Pancreas (tissue), 10 donors: ENCODE measurements at places on chromosomes 2 and 18.
A peak's percentile ranks its signal among the peaks of the same experiment; 100 is the strongest.

DNA sequence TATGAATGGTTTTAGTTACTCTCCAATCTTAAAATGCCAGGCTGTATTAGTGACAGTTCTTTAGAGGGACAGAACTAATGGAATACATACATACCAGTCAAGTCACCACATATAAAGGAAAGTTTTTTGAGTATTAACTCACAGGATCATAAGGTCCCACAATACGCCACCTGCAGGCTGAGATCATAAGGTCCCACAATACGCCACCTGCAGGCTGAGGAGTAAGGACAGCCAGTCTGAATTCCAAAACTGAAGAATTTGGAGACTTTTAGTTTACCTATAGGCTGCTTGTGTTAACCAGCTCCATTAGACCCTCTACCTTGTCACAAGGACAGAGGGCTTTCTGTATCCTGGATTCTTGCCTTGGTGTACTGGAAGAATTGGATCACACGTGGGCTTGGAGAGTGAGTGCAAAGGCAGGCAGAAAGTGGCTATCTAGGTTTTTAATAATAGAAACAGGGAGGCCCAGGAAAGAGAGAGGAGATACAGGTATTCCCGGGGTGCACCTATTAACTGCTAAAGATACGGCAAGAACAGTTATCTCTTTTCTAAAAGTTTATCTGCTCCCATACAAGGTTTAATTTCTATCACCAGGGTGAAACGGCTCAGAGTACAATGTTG, 234.9 kb upstream of the CYRIA start:
- peak; percentile 23 for DNase-seq

DNA sequence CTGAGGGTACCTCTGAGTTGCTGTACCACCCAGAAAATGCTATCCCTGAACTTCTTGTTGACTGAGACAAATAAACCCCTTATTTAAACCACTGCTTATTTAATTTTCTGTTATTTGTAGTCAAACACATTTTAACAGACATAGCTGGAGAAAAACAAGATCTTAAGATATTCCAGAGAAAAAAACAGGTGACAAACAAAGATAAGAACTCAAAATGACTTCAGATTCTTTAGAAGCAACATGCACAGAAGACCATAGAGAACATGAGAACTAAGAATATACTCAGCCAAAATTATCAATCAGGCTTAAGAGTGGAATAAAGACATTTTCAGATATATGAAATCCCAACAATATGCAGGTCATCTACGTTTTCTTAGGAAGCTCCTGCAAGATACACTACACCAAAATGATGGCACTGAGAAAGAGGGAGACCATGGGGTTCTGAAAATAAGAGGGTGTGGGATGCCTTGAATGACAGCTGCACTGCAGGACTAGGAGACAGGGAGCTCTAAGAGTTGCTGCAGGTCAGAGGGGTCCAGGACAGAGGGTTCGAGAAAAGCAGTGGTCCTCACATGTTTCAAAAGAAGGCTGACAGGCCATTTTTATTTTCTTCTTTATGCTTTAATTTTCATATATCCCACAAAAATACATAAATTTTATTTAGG, 38.4 kb downstream of the ADAM17 start:
- no peak for DNase-seq

DNA sequence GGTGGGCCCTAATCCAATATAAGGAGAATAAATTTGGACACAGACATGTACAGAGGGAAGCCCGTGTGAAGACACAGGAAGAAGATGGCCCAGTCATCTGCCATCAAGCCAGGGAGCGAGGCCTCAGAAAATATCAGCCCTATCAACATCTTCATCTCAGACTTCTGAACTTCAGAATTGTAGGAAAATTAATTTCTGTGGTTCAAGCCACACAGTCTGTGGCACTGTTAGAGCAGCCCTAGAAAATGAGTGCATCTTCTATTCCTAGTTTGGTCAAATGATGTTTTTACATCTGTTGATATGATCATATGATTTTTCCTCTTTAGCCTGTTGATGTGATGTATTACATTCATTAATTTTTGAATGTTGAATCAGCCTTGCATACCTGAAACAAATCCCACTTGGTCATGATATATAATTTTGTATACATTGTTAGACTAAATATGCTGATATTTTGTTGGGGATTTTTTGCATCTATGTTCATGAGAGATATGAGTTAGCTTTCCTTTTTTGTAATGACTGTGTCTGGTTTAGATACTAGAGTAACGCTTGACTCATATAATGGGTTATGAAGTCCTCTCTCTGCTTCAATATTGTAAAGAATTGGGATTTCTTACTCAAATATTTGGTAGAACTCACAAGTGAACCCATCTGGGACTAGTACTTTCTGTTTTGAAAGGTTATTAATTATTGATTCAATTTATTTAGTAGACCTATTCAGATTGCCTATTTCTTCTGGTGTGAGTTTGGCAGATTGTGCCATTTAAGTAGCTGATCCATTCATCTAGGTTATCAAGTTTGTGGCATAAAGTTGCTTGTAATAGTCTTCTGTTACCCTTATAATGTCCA, 451.4 kb downstream of the EIPR1 start:
- DNase-seq: no peak

DNA sequence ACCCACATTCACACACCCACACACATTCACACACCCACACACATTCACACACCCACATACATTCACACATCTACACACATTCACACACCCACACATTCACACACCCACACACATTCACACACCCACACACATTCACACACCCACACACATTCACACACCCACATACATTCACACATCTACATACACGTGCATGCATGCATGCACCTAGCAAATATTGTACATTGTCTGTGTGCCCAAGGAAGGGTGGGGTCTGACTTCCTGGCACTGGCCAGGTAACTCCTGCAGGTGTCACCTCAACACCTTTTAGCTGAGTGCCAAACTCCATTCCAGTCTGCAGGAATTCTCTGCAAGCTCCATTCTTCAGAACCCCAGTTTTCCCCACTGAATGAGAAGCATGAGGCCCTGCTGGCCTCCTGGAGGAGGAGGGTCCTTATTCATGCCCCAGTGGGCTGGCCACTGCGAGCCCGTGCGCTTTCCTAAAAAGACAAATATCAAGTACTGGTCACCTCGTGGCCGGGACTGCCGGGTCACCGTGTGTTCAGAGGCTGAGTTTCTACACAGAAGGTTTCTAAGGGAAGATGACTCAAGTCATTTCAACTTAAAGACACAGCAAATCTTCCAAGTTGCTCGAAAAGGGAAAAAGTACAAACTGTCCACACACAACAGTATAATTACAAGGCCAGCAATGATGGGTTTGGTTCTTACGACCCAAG, 131.5 kb downstream of the HDAC4 start:
- DNase-seq: no peak

DNA sequence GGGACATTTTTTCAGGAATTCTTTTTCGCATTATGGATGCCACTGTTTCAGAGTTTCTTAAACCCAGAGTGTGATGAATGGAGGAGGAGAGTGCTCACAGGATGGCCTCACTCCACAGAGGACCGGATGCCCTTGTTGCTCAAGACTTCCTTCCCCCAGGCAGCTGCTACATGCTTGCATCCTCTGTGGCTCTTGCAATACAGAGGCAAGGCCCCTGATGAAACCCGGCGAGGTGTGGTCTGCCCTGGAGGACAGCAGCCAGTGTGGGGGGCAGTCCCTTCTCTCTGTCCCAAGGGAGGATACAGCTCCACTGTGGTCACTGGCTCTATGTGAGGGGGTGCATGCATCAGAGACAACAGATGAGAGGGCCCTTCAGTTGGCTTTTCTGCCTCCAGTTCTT, 109.6 kb downstream of the SH3RF3 start:
- peak; percentile 63 for DNase-seq
